ENCODE measurements at places on chromosomes 7 and 10. TPM values are rescaled to one million over a fixed set of nuclear protein-coding genes. Genes with fewer than 3 reads are reported as not detected.

The FBXL13 gene
- 0.30 TPM for total RNA-seq

The NUTM2A gene
- 1.5 TPM for total RNA-seq

The DGKI gene
- 1.2 TPM for total RNA-seq

The KLF14 gene
- total RNA-seq: not detected

The VWA2 gene
- total RNA-seq: not detected

The ZPBP gene
- total RNA-seq: not detected

The MYPN gene
- total RNA-seq: 3.9 TPM

The FAM25A gene
- total RNA-seq: not detected

The AKR1C3 gene
- 1.8 TPM for total RNA-seq

The RNLS gene
- total RNA-seq: 13.1 TPM

The PIK3AP1 gene
- not detected for total RNA-seq

The OR2A5 gene
- not detected for total RNA-seq

The ZNF804B gene
- not detected for total RNA-seq

The HMX2 gene
- not detected for total RNA-seq

The CUZD1 gene
- 0.45 TPM for total RNA-seq

The LIPM gene
- not detected for total RNA-seq

The ACTL6B gene
- not detected for total RNA-seq

The UCN3 gene
- not detected for total RNA-seq

The LRRTM3 gene
- total RNA-seq: not detected

The LRRC18 gene
- total RNA-seq: not detected

The DNAH11 gene
- total RNA-seq: under 0.01 TPM

The ALOX5 gene
- not detected for total RNA-seq

The RARRES2 gene
- 11.9 TPM for total RNA-seq

The RADIL gene
- total RNA-seq: 2.2 TPM

The COL17A1 gene
- total RNA-seq: under 0.01 TPM

The ITPRID1 gene
- not detected for total RNA-seq

The HUS1 gene
- total RNA-seq: 20.5 TPM

The DEPP1 gene
- 15.0 TPM for total RNA-seq

The FLNC gene
- total RNA-seq: 208 TPM

The PKD2L1 gene
- total RNA-seq: not detected

The FFAR4 gene
- not detected for total RNA-seq

The PAPSS2 gene
- 41.7 TPM for total RNA-seq

The VSTM4 gene
- total RNA-seq: 0.74 TPM

The TMEM196 gene
- not detected for total RNA-seq

The GNB2 gene
- total RNA-seq: 283 TPM

The ANKRD22 gene
- not detected for total RNA-seq

The CNTNAP2 gene
- total RNA-seq: under 0.01 TPM

The ZP3 gene
- 2.5 TPM for total RNA-seq

The COL26A1 gene
- total RNA-seq: not detected

The C10orf53 gene
- not detected for total RNA-seq

The CCDC7 gene
- total RNA-seq: 1.8 TPM

The CYP26C1 gene
- total RNA-seq: not detected

The CACNB2 gene
- total RNA-seq: 2.2 TPM

The OPN1SW gene
- not detected for total RNA-seq

The MYOZ1 gene
- 0.15 TPM for total RNA-seq

The TAF3 gene
- 2.4 TPM for total RNA-seq

The HOXA5 gene
- total RNA-seq: 30.6 TPM

The TRIM24 gene
- 10.1 TPM for total RNA-seq

The EMX2 gene
- not detected for total RNA-seq

All from bronchus fibroblast of lung (primary cell).